Stimulated activated CD4-positive, alpha-beta T cell treated with anti-CD3 and anti-CD28 coated beads, Interleukin-15, amount 100 ng/mL, for 48 hours (primary cell): ENCODE measurements at places on chromosomes 5 and 9.

DNA sequence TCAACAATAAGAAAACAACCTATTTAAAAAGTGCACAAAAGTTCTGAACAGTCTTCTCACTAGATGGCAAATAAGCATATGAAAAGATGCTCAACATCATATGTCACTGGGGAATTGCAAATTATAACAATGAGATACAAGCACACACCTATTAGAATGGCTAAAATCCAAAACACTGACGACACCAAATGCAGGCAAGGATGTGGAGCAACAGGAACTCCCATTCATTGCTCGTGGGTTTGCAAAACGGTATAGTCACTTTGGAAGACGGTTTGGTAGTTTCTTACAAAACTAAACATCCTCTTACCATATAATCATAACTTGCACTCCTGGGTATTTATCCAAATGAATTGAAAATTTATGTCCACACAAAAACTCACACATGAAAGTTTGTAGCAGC lies 100.9 kb upstream of the TBC1D2 start:
- no peak for DNase-seq

GRCh38 chr5:35781181-35781790 lies 75.4 kb upstream of the IL7R start:
- no peak for DNase-seq

GRCh38 chr9:133008824-133009223 lies 22.0 kb upstream of the GTF3C5 start:
- no peak for DNase-seq

DNA sequence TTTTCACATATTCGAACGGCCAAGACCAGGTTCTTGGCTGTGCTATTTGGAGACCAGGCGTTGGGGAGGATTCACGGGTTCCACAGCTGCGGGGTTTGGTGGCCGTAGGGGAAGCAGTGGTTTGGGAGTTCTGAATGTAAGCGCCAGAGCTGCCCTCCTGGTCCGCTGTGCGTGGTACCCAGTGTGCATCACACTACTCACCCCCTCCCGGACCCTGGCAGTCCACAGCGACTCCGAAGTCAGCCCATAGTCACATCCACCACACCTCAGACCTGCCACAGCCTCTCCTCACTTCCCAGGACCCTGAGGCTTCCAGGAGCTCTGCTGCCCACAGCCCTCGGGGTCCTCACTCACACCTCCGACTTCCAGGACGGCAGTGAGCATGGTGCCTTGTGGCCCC lies 26.8 kb downstream of the AMBP start:
- DNase-seq, result no peak

- no peak for DNase-seq
Observed at GRCh38 chr5:158384535-158385481, 525.9 kb upstream of the CLINT1 start.

DNA sequence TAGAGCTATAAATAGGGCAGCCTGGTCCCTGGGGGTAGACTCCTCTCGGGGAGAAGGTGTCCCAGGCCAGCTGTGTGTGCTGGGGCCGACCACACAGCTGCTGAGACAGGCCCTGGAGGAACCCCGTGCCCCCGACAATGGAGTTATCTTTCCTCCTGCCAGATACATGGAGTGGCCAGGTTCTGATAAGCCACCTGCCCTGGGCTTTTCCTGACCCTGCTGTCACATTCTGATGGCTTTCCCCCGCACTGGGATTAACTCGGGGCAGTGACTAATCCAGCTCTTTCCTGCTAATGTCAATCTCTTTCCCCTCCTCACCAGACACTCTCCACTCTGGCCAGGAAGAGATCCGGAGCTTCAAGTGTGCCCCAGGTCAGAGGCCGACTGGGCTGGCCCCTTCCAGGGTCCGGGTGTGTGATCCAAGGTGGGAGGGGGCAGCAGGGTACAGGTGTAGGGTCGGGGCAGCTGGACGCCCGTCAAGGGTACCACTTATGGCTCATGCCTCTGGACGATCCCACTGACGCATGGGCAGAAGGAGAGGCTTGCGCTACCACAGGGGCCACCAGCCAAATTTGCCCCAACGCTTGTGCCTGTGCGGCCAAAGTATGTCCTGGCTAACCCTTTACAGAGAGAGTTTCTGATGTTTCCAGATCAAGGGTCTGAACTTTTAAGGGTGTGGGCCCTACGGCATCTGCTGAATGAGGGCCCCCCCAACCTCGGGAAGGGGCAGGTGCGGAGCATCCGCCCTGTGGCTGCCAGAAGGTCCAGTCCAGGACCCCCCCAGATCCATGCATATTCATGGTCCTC lies 20.6 kb upstream of the COL5A1 start:
- DNase-seq, result no peak

GRCh38 chr5:115842089-115842935 lies 577 bp downstream of the AP3S1 start:
- DNase-seq, result no peak

- DNase-seq, result no peak
Observed at GRCh38 chr5:157987259-157987658, 128.3 kb upstream of the CLINT1 start.

DNA sequence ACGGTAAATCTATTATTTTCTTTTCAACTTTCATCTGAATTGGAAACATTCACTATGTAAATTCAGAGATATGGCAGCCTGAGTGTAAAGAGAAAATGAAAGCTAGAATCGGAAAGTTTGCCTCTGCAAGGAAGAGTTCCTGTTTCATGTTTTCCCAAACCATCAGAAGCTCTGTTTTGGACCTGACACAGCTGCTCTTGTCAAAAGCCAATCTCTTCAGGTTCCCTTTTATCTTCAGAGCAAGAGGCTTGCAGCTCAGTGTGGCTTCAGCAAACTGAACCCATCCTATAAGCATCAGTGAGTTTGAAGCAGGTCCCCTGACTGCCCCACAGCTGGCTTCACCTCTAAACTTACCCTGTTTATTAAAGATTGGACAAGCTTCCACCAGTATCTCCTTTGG lies 1099.7 kb downstream of the DTWD2 start:
- DNase-seq, result no peak

- DNase-seq, result no peak
Observed at GRCh38 chr5:89253666-89254352, 370.8 kb upstream of the MEF2C start.

GRCh38 chr5:137741718-137742117 lies 5.8 kb upstream of the KLHL3 start:
- DNase-seq, result no peak

DNA sequence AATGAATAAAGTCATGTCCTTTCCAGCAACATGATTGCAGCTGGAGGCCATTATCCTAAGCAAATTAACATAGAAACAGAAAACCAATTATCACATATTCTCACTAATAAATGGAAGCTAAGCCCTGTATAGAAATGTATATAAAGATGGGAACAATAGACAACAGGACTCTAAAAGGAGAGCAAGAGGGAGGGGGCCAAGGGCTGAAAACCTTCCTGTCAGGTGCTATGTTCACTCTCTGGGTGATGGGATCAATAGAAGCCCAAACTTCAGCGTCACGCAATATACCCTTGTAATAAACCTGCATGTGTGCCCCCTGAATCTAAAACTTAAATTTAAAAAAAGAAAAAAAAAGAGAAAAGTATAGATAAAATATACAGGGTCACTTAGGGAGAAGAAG lies 163.7 kb upstream of the ACO1 start:
- no peak for DNase-seq

GRCh38 chr9:88535226-88536022 lies 446 bp downstream of the NXNL2 start:
- DNase-seq, result no peak

GRCh38 chr5:40560474-40561110 lies 119.1 kb upstream of the PTGER4 start:
- DNase-seq, result no peak
